NCI-H2029 treated with DMSO at 0.1 percent for 48 hours (cell line): ENCODE measurements at places on chromosomes 5 and 9.

GRCh38 chr5:58381566-58381965 is 78.3 kb downstream of the PLK2 start:
- DNase-seq = no peak

- DNase-seq = peak; percentile 31
Measured at GRCh38 chr5:100731768-100732167, 171.3 kb downstream of the ST8SIA4 start.

DNA sequence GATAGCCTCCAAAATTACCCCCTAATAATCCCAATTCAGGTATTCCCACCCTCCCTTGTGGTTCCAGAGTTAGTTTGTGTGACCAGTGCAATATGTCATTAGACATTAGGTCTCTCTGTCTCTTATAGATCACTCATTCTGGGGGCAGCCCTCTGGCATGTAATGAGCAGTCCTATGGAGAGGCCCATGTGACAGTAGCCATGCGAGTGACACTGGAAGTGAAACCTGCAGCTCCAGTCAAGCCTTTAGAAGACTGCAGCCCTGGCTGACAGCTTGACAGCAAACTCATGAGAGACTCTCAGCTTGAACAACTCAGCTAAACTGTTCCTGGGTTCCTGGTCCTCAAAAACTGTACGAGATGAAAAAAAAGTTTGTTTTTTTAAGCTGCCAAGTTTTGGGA is 54.0 kb upstream of the HSPB3 start:
- no peak for DNase-seq

GRCh38 chr9:93122721-93123221 is 11.3 kb downstream of the NINJ1 start:
- DNase-seq = no peak

- DNase-seq = no peak
Measured at GRCh38 chr9:83630938-83631457, 8.1 kb downstream of the IDNK start.

GRCh38 chr5:139251695-139252288 is 41.7 kb upstream of the MATR3 start:
- DNase-seq = no peak

GRCh38 chr9:132597073-132597775 is 14.8 kb downstream of the BARHL1 start:
- DNase-seq = no peak

DNA sequence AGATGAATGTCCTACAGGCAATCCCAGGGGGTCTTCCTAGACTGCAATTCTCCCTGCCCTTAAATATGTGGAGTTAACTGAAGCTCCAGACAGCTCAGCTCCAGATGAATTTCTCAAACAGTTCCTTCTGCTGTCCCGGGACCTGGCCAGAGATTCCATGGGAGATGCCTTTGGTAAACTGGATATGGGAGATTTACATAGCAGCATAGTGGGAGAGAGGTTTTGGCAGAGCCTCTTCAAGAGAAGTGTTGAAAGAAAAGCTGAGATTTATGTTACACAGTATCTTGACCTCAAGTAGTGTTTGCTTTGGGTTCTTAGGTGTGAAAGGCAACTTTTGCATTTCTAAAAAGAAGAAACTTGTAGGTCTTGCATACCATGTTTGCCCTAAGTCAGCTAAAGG is 364.9 kb downstream of the ARRDC3 start:
- DNase-seq = no peak

DNA sequence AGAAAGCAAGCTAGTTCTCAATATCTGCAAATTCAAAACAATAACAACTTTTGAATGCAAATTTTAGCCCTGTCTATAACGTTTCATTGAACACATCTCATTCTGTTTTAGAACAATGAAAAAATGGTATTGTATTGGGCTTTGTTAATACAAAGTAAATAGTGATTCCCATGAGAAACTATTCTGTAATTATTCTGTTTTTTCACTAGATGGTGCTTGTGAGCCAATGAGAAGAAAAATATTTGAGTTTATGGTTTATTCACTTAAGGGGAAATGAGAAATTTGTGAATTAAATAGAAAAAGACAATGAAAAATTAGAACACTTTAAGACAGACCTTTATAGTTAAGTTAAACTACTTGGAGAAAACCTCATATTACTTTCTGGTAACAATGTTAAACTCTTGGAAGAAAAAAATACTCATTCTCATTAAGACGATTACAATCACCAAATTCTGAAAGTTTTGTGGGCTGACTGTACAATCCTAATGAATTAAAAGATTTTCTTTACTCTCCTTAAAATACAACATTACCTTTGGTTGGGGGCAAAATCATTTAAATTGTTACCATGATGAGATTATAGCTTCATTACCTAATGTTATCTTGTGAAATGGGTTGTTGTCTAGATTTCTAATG is 127.0 kb downstream of the NNT start:
- DNase-seq = peak; percentile 1

DNA sequence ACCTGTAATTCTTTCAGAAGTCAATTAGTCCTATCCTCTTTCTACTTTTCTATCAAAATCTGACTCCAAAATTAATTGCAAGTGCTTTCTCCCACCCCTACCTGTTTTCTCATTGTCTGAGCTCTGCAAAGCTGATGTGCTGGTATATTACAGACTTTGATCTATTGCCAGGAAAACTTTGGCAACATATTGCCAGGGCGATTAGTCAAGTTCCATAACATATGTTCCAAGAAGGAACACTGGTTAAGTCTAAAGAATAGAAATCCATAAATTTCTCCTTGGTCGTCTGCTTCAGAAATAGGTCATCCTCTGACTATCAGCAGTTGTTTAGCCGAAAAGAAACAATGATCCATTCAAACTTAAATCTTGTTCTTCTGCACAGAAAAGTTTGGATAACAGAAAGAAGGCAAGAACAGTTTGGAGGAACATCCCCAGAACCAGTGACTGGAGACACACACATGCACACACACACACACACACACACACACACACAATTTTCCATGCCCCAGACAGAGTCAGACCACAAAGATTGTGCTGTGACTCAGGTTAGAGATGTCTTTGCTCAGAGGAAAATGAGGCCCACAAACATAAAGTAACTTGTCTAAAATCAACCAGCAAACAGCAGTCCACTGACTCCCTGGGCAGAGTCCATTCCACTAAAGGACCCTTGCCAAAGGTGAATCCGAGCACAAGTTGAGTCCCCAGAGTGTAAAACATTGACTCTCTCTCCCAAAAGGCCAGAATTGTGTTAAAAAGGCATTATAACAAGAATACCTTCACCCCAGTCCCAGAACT is 202.1 kb downstream of the DEPDC1B start:
- DNase-seq = no peak

GRCh38 chr9:91060520-91061343 is 259.1 kb downstream of the SYK start:
- DNase-seq = peak; percentile 90

DNA sequence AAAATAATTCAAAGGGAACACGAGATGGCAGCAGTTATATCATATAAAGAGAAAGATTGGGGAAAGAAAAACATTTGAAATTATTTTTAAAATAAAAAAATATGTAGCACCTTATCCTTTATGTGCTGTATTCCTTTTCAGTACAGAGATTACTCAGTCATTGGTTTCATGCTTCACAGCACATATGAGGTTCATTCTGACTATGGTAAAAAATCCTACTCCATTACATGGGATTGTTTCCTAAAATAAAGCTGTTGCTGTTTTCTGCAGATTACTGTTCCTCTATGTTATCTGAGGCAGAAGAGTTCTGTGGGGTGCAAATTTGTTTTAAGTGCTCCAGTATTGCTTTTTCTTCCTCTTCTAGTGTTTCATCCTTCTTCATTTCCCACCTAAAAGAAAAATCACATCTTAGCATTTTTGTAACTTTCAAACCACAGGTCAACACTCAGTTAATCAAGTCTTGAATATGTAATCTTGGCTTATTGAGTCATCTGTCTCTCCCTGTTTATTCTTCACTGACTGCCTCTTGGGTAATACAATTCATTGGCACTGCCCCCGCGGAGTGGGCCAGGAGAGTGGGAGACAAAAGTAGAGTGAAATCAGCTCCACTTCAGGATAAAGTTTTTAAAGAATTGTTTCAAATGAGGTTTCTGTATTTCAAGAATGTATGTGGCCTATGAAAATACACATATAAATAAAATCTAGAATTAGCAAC is 412.5 kb upstream of the POU5F2 start:
- DNase-seq = no peak

GRCh38 chr5:54764102-54765090 is 221.0 kb downstream of the ESM1 start:
- no peak for DNase-seq

- no peak for DNase-seq
Measured at GRCh38 chr5:57007344-57007743, 55.4 kb upstream of the MIER3 start.

DNA sequence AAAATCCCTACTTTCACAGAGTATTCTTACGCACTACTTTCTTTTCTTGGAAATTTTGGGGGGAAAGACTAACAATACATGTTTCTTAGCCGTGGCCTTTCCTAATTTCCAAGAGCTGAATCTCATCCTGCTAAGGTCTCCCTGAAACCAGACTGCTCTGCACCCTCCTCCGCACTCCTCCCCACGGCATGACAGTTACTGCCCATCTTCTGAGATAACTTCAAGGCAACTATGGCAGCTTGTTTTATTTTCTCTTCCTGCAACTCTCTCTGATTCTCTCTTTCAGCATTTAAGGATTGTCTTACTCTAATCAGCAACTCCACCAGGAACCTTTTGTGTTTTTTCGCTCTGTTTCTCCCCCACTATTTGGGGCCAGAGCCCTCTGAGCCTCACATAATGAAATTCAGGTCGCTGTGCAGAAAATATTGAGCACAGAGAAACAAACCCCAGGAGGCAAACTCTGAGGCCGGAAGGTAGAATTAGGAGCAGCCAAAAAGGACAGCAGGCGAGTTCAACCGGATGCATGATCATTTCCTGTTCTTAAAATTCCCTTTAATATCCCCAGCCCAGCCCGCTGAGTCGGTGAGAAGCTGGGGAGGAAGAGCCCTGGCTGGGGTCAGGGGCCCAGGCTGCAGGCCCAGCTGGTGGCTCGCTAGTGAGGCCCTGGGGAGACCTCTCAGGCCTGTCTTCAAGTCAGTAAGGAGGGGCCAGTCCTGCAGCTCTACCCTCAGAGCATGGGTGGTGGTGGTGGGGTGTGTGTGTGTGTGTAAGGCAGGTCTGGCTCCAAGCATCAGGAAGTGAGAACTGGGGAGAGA is 213.6 kb upstream of the S1PR3 start:
- DNase-seq = no peak

GRCh38 chr9:114911167-114911821 is 19.1 kb downstream of the TNFSF8 start:
- DNase-seq = peak; percentile 78

DNA sequence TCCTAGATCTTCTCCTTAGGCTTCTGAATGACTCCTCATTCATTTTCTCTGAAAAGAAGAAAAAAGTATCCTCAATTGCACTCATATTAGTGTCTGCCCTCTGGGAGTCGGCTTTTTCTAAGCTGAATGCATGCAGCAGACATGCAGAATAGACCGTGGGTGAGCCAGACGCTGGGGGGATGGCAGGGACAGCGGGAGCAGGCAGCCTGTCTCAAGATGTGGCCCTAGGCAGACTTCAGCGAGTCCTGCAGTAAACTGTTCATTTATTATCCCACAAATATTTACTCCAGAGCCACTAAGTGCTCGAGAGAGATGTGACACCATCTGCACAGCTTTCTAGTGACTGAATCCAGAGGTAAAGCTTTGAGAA is 164.9 kb upstream of the RAI14 start:
- DNase-seq = no peak

GRCh38 chr5:118578093-118578492 is 410.3 kb downstream of the DTWD2 start:
- DNase-seq = no peak

DNA sequence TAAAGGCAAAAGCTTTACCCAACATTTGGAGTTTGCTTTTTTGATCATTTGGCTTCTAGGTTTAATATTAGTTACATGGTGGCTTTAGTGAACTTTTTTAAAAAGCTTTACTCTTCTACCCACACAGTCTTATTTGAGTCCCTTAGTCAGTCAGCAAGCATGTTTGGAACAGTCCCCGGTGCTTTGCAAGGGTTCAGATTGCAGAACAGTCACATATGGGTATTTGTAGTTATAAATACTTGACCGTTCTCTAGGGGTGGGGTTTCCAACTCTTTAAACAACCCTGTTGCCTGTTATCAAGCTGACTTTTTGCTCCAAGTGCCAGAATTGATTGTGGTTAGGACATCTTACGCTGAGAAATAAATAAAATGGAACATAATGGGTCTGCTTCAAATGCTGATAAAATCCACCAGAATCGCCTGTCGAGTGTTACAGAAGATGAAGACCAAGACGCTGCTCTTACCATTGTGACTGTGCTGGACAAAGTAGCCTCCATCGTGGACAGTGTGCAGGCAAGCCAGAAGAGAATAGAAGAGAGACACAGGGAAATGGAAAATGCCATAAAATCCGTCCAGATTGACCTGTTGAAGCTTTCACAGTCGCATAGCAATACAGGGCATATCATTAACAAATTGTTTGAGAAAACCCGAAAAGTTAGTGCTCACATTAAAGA is at the start of gene CAVIN4:
CAVIN4 (plus strand) TSS at position 304 of the 673 bp plus-strand sequence; CDS start at position 369, 65 bp downstream.
- DNase-seq = no peak

- DNase-seq = no peak
Measured at GRCh38 chr5:158309088-158309807, 450.3 kb upstream of the CLINT1 start.

- DNase-seq = no peak
Measured at GRCh38 chr5:172774561-172775315, 3.7 kb upstream of the DUSP1 start.

DNA sequence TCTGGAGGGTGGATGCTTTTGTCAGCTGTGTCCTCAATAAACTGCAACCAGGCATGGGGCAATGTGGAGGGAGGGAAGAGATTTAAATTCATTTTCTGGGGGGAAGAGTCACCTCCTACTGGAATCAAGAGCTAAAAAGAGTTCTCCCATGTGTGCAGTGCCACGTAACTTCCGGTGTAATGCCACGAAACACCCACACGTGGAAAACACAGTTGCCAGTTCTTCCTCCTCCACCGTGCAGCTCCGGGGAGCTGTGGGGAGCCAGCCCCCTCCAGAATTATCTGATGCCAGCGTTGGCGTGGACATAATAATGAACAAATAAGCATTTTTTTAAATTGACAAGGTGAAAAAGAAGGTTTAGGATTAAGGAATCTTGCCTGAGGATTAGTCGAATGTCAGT is 32.1 kb upstream of the MED10 start:
- DNase-seq = no peak
